Adrenal gland (tissue), 19 donors: ENCODE measurements at places on chromosomes 1 and 21. TPM values are rescaled to one million over a fixed set of nuclear protein-coding genes. Genes with fewer than 3 reads are reported as not detected.
A peak's percentile ranks its signal among the peaks of the same experiment; 100 is the strongest.

Gene RHD
- total RNA-seq: 0.69 TPM

Gene CD160
- not detected for total RNA-seq

Gene TBX19
- total RNA-seq: 1.1 TPM

Gene SNX27
- 46.6 TPM for total RNA-seq

Gene SLC25A24
- total RNA-seq: 32.4 TPM

Gene RGSL1
- not detected for total RNA-seq

Gene TSSK3
- total RNA-seq: 5.3 TPM

Gene AGBL4
- not detected for total RNA-seq

Gene PTP4A2
- 197 TPM for total RNA-seq

Gene WASF2
- 70.0 TPM for total RNA-seq

Gene KIF26B
- total RNA-seq: 4.6 TPM

- no peak for DNase-seq
Measured at GRCh38 chr1:182586380-182586779, 2.7 kb downstream of the RNASEL start.

DNA sequence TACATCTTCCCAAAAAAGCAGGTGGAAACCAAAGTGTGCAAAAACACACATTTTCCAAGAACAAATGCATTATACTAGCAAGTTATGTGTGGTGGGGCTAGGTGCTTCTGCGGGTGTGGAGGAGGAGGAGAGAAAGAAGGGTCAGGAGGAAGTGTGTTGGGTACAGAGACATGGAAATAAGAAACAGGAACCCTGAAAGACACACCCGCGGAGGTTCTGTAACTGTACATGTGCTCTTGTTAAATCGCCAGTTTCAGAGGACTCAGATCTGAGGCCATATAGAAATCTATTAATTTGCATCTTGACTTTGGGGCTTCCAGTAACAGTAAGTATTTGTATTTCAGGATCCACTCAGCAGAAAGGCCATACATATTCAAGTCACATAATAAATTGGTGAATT is 30.9 kb downstream of the ERG start:
- DNase-seq: no peak

DNA sequence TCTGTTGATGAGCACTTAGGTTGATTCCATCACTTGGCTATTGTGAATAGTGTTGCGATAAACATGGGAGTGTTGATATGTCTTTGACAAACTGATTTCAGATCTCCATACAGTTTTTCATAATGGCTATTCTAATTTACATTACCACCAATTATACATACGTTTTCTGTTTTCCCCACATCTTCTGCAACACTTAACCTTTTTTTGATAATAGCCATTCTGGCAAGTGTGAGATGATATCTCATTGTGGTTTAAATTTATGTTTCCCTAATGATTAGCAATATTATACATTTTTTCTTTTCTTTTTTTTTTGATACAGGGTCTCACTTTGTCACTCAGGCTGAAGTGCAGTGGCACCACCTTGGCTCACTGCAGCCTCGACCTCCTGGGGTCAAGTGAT is 17.0 kb downstream of the SNRPE start:
- no peak for DNase-seq

DNA sequence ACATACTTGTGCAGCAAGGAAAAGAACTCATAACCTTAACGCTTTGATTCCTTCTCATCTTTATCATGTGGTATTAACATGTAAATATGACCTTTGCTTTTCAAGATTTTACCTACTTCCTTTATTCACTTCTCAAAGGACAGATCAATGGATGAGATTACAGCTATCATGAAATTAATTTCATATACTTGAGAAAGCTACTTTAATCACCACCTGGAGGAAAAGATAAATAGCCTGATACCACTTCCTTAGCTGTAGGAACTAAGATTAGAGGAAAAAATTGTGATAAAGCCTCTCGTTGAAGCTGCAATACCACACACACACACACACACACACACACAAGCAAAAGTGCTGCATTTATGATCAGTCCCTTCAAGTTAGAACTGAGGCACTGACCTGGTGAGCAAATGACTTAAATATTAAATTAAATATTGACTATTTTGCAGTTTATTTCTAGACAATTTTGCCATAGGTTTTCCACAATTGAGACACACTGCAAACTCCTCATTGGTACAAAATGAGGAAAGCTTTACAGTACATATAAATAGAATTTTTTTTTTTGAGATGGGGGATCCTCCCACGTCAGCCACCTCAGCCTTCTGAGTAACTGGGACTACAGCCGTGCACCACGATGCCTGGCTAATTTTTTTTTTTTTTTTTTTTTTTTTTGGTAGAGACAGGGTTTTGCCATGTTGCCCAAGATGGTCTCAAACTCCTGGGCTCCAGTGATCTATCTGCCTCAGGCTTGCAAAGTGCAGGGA is 27.2 kb upstream of the DMRTB1 start:
- no peak for DNase-seq

DNA sequence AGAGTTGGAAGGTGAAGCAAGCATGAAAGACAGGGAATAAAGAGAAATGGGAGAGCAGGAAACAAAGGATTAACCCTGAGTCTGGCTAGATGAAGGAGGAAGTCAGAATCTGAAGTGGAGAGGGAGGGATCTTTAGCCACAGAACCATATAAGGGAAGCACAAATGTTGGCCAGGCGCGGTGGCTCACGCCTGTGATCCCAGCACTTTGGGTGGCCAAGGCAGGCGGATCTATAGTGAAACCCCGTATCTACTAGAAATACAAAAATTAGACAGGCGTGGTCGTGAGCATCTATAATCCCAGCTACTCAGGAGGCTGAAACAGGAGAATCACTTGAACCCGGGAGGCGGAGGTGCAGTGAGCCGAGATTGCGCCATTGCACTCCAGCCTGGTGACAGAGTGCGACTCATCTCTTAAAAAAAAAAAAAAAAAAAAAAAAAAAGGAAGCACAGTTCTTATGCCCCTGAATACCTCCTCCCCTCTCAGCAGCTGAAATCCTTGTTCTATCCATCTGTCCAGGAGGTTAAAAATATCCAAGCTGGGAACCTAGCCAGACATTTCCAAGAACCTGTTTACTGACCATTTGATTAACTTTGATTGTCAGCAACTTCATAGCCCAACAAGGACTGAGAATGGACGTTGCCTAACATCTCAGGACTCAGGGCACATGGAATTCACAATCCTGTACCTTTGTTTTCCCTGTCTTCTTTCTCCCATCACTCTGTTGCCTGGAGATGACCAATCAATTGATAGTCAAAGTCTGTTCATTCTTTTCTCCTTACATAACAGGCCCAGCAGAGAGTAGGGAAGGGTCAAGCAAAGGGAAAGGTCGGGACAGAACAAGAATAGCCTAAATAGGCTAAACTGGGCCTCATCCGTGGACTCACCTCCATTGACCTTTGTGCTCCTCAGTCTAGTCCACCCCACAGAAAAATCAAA is 10.6 kb downstream of the TXNIP start:
- peak; percentile 79 for DNase-seq

- DNase-seq: no peak
Measured at GRCh38 chr1:155437405-155437804, 116.7 kb downstream of the RUSC1 start.

GRCh38 chr1:89928506-89928905 is 66.4 kb upstream of the ZNF326 start:
- DNase-seq: no peak

DNA sequence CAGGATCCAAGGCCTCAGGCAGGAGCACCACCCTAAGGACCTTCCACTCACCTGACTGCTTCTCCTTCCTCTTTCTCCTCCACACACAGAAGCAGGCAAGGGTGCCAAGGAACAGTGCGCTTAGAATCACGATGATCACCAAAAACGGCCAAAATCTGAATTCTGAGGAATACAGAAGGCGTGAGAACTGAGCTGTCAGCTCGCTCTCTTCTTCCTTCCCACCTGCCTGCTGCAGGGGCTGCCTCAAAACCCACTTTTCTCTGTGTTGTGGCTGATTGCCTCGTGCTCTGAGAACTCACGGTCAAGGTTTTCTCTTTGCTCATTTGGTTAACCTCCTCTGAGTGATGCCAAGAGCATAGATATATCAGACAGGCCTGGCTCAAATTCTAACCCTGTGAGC is 23.8 kb downstream of the CD244 start:
- DNase-seq: no peak

GRCh38 chr1:159831412-159832141 is 4.9 kb downstream of the SLAMF8 start:
- no peak for DNase-seq

DNA sequence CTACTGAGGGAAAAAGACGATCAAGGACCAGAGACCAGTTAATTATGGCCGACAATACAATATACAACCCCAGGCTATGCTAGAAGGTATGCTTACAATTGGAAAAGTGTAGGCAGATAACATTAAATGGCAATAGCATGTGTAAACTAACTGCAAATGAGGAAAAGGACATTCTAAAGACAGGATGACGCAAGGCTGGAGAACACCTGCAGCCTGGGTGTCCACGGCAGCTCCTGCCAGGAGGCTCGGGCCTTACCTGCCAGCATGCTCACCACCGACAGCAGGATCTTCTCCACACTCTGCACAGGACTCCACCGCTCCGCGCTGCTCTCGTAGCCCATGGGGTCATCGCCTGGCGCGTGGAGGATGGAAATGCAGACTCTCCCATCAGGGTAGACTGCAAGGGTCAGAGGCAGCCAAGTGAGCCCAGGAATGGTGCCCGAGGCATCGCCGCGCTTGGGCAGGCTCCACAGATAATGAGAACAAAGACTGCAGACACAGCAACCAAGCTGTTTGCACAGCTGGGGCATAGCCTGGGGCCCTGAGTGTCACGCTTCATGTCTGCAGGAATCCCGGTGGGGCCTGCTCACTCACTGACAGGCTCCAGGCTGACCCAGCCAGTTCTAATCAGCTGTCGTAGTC is 28.2 kb downstream of the UBE2G2 start:
- DNase-seq: no peak

DNA sequence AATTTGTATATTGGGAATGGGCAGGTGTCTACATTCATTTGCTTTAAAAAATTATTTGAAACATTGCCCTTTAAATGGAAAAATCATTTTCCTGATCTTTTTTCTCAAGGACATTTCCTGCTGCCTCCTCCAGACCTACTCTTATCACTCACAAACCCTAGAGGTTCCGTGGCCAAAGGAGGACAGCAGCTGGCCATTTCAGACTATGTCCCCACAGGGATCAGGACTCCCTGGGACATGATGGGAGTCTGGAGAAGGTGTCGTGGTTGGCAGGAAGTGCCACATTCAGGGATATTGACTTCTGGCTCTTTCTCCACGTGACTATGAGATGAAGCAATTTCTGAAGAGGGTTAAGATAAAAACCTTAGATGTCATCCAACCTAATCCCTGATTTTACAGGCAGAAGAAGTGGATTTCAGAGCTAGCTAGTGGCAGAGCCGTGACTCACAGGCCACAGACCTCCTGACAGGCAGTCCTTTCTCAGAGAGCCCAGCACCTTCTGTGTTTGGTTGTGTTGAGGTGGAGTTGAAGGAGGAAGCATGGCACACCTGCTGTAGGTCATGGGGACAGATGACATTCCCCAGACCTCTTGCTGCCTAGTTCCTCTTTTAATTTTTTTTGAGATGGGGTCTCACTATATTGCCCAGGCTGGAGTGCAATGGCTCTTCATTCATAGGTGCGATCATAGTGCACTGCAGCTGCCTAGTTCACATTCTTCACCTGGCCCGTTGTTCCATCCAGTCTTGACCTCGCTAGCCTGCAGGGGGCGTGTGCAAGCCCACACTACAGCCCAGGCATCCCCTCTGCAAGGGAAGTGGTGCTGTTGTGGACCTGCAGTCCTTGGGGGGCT is 25.5 kb upstream of the IL10 start:
- DNase-seq: no peak

GRCh38 chr1:172394141-172394751 is 26.2 kb upstream of the C1orf105 start:
- no peak for DNase-seq

DNA sequence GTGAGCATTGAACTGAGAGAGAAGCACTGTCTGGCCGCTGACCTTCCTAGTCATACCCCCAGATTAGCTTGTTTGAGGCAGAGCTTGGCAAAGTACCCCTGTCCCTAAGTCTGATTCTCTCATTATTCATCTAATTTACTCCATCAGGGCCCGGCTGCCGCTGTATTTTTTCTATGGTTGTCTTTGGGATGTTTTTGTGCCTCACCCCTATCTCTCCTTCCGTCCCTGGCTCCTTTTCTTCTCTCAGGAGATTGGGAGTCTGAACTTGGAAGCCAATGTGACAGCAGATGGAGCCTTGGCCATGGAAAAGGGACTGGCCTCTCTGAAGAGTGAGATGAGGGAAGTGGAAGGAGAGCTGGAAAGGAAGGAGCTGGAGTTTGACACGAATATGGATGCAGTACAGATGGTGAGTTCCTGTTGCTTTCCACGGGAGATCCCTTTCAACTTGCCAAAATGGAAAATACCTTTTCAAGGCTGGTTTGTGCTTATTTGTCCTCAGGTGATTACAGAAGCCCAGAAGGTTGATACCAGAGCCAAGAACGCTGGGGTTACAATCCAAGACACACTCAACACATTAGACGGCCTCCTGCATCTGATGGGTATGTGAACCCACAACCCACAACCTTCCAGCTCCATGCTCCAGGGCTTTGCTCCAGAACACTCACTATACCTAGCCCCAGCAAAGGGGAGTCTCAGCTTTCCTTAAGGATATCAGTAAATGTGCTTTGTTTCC is 53.9 kb downstream of the LAMC2 start:
- no peak for DNase-seq

DNA sequence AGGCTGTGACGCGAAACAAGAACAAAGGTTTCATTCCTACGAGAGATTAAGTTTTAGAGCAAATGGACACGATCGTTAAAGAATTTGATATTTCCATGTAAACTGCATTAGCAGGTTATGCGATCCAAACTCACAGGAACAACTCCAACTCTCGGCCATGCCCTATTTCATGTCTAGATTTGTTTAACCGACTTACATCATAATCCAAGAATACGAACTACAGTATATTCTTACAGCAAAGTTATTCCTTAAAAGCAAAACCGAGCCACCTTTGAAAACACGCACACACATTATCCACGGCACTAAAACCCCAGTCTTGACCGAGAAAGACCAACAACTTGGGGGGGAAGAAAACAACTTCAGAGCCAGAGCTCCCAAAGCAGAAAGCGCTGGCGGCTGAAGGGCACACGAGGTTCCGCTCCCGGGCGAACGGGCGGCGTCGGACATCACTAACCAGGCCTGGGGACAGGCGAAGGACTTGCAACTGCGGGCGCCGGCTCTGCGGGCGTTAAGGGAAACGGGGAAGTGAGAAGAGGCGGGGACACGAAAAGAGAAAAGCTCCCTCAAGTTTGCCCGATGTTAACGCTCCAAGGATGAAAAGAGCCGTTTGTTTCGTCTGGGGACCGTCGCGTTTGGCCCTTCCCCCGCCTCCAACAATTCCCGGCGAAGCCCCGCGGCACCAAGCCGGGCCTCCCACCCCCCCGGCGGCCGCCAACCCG is 690 bp downstream of the B3GALNT2 start:
- peak; percentile 58 for DNase-seq

DNA sequence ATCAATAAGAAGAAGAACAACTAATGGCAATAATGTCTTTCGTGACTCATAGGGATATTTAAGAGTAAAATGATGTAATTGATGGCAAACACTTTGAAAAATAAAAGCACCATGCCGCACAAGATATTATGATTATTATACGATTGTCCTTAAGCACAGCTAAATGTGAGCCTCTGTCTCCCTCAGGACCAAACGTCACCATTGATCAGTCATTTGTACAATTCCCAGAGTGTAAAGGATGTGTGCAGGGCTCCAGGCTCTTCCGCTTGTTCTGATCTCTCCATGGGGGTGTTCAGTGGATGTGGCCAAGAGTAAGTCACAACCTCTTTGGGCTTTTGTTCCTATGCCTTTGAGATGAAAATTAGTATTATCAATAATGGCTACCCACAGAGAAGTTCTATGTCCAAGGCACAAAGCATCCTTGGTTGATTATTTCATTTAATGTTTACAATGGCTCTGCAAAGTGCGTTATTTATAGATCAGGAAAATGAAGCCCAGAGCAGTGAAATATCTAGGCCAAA is 17.7 kb upstream of the C1orf87 start:
- DNase-seq: no peak

GRCh38 chr1:111886741-111887140 is 102.7 kb downstream of the KCND3 start:
- no peak for DNase-seq
